ENCODE measurements at places on chromosomes 12 and 14.
A peak's percentile ranks its signal among the peaks of the same experiment; 100 is the strongest.

DNA sequence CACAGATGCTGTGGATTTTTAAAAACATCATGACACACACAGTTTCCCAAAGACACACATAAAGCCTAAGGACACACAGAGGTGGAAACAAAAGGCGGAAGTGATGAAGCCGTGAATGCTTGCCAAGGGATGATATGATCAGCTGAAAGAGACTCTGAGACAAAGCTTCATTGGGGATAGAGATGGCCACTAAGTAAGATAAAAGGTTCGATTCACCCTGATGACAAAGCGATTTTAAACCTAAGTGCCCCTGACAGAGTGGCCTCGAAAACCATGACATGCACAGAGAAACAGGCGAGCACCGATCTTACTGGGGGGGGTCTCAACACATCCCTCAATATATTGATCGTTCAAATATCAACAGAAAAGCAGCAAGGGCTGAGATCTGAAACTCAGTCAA is 20.3 kb upstream of the EIF5 start:
- no peak for DNase-seq

DNA sequence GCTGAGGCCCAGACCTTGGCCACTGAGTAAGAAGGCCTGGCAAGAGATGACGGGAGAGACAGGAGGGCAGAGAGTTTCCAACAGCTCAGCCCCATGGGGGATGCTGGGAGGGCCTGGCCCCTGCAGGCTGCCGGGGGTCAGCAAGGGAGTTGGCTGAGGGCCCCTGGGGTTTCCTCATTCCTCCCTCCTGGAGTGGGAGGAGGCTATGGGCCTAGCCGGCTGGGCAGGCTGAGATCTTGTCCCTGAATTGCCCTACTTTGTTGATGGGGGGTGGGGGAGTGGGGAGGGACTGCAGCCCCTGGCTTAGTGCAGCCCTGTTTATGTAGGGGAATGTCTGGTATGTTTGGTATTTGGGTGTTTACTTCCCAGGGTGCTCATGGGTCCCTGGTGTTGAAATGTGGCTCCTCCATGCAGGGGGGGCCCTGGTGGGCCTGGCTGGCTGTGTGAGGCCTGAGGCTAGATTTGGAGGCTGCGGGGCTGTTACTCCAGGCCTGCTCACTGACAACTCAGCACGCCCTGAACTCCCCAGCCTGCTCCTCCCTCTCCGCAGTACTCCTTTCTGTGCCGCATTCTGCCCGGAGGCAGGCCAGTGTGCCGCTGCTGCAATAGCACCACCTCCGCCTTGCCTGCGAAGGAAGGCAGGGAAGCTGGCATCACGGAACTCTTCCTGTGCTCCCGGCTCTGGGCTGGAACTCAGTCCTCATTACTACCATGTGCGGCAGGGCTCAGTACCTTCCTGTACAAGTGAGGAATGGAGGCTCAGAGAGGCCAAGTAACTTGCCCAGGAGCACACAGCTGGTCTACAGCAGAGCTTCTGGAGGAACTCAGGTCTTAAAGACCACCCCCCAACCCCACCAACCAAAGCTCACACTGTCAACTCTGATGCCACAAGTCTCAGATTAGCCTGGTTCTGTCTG is 25.3 kb downstream of the JDP2 start:
- DNase-seq, result peak; percentile 100

- DNase-seq, result no peak
Measured at GRCh38 chr12:72230589-72230988, 41.6 kb upstream of the TRHDE start.

DNA sequence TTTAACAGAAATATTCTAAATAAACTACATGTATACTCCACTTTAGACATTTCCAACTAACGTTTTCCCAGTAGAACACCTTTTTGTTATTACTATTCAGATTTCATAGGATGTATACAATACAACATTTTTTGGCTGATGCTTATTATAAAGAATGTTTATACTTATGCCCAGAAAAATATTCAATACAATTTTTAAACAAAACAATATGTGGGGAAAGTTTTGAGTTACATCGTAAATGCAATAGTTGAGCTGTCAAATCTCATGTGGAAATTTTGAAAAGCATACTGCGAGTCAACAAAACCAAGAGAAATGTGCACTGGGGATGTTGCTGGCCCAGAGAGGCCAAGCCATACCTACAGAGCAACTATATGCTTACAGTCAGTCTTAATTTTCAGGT is 18.2 kb upstream of the MON2 start:
- no peak for DNase-seq

- DNase-seq, result no peak
Measured at GRCh38 chr12:66072566-66072965, 58.0 kb downstream of the LLPH start.

Measured in islet precursor cell (in vitro differentiated cells).